ENCODE measurements at places on chromosomes 11 and 22.

GRCh38 chr11:121198491-121198890 lies 94.1 kb upstream of the SC5D start:
- DNase-seq = no peak

DNA sequence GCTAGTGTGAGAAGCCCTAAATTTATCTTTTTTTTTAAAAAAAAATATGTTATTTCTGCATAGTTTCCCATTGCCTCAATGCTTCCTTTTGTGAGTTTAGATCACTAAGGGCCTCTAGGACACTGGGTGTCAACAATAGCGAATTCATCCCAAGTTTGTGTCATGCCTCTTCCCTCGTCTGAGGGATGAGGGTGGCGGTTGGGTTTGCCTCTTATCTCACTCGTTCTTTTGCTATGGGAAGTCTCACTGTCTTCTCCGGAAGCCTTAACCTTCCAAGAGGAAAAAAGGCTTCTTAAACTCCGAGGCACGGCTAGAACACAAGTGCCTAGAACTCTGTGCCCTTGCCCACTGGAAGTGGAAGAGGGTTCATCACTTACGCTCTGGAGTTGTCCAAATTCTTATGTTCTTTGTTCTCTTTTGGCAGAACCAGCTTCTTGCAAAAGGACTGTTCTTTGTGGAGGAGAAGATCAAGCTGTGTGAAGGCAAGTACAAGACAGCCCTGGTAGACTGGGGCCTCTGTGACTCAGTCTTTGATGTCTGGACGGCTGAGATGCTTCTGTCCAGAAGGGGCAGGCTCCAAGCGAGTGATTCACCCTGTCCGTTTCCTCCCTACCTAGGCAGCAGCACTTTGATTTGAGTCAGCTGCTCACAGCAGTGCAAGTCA lies 78.5 kb downstream of the TRAF6 start:
- DNase-seq = no peak

DNA sequence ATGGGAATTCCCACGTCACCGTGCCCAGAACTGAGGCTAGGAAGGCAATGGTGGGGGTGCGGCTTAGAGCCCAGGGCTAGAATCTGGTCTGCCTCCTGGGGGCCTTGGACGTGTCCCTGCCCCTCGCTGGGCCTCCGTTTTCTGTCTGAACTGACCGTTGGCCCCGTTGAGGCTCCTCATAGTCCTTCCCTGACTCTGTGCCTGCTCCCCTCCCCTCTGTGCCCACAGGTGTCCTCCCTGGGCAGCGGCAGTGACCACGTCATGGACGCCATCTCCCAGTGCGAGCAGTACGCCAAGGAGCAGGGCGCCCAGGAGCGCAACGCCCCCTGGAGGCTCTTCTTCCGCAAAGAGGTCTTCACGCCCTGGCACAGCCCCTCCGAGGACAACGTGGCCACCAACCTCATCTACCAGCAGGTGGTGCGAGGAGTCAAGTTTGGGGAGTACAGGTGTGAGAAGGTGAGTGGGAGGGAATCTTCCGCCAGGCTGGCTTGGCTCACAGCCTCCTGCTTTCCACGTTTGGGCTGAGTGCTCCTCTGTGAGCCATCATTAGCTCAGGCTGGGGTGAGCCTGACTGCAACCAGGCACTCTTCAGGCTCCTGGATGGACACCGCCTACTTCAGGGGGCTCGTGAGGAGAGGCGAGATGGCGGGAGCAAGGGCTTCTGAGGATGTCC lies 63.9 kb downstream of the MYO7A start:
- peak; percentile 81 for DNase-seq

DNA sequence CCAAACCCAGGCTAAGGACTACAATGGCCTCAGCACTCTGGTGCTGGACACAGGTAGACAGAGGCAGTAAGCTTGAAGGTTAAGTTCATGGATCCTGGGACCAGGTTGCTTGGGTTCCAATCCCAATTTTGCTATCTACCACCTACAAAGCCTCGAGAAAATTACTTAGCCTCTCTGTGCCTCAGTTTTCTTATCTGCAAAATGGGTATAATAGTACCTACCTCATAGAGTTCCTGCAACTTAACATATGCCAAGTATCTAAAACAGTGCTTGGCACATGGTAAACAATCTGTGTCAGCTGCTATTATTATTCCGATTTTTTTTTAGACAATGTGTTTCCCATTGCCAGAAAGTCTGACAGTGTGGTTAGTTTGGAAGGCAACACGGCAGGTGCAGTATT lies 37.5 kb downstream of the SYN3 start:
- no peak for DNase-seq

GRCh38 chr22:29700900-29701154 lies 19.0 kb upstream of the CABP7 start:
- DNase-seq = no peak

GRCh38 chr11:102467080-102467708 lies 14.6 kb upstream of the TMEM123 start:
- DNase-seq = no peak

- DNase-seq = no peak
Observed at GRCh38 chr11:24064309-24064903, 432.4 kb upstream of the LUZP2 start.

DNA sequence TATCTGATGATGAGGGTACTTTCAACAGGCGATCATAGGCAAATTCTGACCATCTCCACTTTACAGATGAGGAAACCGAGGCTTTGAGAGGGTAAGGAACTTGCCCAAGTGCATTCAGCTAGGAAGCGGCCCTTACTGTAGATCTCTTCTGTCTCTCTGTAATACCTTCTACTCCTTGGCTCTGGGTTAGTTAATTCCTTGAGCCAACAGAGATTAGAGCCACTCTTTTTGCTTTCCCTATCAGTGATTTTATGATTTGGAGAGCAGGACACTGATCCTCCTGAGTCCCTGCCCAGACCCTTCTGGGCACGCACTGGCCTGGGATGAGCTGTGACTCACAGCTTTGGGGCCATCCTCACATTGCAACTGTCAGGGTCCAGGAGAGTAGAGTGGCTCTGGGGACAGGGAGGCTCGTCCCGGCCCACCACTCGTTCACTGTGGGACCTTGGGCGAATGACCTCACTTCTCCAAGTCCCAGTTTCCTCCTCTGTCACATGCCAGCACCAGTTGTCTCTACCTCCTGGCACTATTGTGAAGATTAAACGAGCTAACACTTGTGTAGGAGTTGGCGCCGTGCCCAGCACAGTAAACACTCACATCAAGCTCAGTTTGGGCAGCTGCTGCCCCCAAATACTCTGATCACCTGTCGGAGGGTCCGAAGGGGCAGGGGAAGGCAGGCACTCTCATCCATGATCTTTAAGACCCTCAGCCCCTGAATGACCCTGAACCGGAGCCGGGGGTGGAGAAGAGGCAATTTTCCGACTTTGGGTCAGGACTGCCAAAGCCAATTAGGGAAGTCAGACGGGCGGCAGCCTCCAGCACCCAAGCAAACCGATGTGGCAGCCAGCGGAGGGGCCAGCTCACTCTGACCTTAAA lies 235.0 kb downstream of the MIAT start:
- no peak for DNase-seq

GRCh38 chr11:66885950-66886440 lies 29.1 kb downstream of the LRFN4 start:
- DNase-seq = no peak

GRCh38 chr11:61529537-61530225 lies 21.1 kb downstream of the LRRC10B start:
- no peak for DNase-seq

GRCh38 chr11:66450560-66450959 lies 11.9 kb upstream of the MRPL11 start:
- no peak for DNase-seq

DNA sequence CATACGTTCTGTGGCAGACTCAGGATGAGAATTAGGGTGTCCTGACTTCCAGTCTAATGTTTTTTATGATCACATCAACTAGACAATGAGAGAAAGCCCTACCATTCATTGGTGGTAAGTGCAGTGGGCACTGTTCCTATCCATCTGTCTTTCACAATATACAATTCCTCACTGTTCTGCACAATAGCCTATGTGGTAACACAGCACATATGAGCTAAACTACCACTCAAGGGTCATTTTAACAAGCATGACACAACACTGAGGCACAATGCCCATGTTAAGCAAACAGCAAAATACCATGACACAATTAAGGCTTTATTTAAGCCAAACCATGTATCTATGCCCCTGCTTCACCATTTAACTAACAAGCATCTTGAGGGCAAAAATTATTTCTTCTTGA lies 52.3 kb downstream of the SIK3 start:
- no peak for DNase-seq

- DNase-seq = no peak
Observed at GRCh38 chr11:63507511-63507910, 1.6 kb downstream of the LGALS12 start.

DNA sequence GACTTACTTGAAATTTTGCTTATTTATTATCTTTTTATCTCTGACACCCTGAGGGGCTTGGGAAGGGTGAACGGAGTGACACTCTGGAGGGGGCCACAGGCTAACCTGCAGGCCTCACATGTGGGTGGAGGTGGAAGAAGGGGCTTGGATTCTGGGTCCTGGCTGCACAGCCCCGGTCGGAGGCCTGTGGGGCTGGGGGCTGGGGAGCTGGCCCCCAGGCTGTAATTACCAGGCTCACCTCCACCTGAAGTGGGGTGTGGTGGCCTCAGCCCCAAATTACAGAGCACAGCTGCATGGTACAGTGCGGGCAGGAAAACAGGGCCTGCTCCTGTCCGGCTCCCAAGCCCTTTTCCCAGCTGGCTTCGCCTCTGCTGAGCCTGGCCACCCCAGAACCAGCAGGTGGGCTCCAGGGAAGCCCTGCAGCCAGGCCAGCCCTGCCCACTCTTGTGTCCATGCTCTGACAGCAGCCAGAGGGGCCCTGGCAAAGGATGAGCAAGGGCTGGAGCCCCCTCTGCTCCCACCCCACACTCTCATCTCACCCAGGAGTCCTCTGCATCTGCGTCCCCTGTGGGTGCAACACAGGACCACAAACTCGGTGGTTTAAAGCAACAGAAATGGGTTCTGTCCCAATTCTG lies 48.0 kb downstream of the IGF2 start:
- DNase-seq = peak; percentile 43

- DNase-seq = no peak
Observed at GRCh38 chr11:124875401-124875800, 10.2 kb downstream of the ROBO3 start.

DNA sequence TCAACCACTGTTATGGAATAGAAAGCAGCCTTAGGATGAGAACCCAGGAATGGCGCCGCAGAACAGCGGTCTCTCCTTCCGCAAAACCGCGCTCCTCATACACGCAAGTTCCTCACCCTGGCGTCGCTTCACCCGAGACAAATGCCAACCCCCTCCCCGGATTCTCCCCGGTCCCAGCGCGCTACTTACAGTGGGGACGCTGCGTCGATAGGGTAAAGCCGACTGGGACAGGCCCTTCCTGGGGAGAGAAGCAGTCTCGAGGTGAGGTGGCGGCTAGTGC lies 287 bp downstream of the RPS13 start:
- DNase-seq = no peak

GRCh38 chr22:27480487-27480886 lies 321.1 kb downstream of the MN1 start:
- no peak for DNase-seq

DNA sequence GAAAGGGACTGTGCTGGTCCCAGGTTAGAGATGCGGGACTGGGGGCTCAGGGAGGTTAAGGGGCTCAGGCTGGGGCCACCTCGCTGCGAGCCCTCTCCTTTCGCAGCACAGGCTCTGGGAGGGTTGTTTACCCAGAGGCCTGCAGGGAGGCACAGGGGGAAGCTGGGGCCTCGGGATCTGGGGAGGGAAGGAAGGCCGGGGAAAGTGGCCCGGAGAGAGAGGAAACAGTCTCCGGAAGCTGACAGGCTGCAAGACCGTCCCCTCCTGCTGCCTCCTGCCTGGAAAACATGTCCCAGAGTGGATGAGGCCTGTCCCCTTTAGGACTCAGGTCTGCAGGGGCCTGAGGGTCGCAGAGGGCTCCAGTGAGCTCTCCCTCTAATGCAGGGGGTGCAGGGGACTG lies 45.4 kb downstream of the MYO7A start:
- DNase-seq = no peak

GRCh38 chr11:16799890-16800289 lies 61.4 kb downstream of the C11orf58 start:
- DNase-seq = no peak

GRCh38 chr11:109971184-109971523 lies 122.0 kb upstream of the ZC3H12C start:
- DNase-seq = no peak

- no peak for DNase-seq
Observed at GRCh38 chr11:77418971-77419597, 54.8 kb downstream of the PAK1 start.

GRCh38 chr22:20545681-20546521 lies 38.5 kb downstream of the MED15 start:
- no peak for DNase-seq
